ENCODE measurements at places on chromosomes 11 and 22.

DNA sequence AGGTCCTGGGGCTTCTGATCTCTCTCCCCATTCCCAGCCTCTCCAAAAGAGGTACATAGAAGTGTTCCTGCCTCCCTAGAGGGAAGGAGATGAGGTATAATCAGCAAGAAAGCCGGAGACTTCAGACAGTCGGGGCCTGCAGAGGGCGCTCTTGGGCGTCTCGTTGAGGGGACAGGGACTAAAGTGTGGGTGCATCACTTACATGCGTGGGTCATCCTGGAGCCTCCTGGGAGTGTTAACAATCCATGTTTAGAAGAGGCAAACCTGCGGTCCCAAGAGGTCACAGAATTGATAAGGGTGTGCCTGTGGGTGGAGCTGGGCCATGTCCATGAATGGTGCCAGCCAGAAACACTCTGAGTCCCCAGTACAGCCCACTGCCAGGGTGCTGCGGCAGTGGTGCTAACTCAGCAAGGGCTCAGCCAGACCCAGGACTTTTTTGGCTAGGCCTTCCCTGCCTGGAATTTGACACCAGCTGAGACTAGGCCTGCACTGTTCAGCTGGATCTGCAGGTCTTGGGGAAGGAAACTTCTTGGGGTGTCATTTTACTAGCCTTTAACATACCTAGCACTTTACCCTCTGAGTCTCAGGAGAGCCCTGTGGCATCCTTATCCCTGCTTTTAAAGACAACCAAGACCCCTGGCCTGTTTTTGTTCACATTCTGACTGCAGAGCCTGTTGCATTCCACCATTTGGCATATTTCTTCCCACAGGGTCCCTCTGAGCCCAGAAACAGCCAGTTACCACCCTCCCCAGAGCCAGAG, 5.5 kb downstream of the YDJC start:
- DNase-seq = peak; percentile 24

DNA sequence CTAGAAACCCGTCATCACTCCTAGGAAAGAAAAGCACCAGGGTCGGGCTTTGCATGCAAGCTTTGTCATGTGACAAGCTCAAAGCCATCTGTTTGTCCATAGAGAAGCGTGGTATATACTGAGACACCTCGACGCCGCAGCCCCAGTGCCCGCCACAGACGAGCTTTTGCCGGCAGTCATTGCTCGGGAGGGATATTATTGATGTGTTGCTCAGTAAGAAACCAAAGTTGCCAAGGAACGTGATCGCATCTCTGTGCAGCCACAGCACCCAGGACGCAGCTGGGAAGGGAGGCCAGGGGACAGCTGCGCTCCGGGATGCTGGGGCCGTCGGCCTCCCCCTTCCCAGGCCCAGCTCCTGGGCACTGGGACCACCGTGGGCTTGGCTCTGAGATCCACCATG, 89.5 kb upstream of the KCNQ1OT1 start:
- DNase-seq = no peak

GRCh38 chr11:12376259-12377081, 901 bp upstream of the PARVA start:
- DNase-seq = no peak

DNA sequence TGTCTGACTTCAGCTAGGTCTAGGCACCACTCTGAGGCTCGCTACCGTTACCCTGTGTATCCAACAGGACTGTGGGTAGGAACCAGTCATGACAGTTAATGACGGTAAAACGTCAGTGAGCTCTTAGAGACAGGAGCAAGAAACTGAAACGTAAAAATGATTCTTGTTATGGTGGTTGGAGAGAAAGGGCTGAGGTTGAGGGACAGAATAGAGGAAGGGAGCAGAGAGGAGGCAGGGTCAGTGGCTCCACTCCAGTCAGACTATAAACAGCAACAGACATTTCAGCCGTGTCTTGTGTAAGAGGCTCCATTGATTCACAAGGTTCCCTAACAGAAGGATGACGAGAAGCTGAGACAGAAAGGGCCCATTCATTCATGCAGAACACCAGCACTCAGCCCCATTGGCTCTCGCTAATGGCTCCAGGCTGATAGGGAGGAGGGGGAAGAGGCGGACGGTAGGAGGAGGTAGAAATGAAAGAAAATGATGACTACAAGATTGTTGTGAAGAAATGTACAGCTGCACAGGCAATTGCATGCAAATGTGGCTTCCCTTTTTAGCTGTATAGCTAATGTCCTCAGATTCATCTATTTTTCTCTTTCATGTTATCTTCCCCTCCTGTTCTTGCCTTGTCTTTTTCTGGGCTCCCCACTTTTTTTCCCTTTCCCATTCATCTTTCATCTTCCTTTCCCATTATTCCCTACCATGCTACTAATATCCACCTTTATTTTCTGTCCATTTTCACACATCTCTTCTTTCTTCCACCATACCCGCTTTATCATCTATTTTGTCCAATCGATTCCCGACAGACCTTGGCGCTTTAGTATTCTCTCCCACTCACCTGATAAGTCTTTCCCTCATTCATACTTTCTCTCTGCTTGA, 34.3 kb downstream of the ETS1 start:
- DNase-seq = no peak

DNA sequence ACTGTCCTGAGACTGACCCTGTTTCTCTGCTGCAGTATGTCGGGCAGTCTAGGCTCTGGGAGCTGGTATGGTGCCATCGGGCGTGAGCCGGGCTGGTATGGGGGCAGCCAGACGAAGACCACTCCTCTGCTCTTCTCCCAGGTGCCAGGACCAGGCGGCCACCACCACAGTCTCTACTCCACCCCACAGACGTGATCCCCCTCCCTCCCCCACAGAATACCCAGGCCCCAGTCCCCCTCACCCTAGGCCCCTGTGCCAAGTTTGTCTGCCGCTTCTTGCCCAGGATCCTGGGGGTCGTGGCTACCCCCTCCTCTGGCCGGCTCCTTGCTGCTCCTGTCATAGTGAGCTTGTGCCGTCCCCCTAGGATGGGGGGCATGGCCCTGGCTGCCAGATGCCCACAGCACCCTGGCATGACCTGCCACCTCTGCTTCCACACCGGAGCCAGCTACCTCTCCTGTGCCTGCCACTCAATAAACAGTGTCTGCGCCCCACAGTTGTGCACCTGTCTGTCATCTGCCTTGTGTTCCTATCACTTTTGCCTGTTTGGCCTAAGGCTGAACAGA, 2.0 kb upstream of the KCNK4 start:
- no peak for DNase-seq

GRCh38 chr11:69647761-69648497, 7.0 kb downstream of the CCND1 start:
- DNase-seq = no peak

DNA sequence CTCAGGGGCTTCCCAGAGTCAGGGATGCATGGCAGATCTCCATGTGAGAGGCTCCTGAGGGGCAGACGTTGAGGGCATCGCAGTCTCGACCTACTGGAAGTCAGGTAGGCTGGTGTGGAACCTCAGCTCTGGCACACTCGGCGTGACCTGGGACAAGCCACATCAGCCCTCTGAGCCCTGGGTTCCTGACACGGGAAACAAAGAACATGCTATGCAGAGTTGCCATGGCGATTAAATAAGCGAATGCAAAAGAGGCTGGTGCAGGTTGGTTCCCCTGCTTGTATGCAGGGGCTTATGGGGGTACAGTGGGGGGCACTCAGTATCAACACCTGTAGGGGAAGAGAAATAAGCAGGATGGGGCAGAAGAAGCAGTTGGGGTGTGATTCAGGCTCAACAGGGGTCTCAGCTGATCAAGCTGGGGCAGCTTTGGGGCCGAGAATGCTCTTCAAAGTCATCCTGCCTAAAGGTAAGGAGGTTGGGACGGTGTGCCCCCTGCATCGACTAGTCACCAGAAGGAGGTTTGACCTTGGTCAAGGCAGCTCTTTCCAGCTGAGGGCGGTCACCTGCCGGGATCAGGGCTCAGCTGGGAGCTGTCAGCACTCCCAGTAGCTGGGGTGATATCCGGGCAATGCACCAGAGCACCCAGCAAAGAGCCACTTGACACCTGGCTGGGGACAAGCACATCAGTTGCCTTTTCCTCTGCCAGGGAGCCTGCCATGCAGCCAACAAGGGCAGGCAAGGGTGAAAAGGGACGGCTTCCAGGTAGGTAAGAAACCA, 442.7 kb downstream of the MIAT start:
- DNase-seq = no peak

DNA sequence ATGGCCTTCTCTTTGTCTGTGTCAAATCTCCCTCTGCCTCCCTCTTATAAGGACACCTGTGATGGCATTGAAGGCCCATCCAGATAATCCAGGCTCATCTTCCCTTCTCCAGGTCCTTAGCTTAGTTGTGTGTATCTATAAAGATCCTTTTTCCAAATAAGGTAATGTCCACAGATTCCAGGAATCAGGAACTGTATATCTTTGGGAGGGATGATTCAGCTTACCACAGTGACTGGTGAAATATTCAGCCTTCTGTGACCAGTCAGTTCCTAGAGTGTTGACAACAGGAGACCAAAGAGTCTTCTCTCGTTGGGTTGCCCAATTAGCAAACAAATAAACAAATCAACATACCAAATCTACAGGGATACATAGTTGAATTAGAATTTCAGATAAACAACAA, 175.8 kb downstream of the MPPED1 start:
- no peak for DNase-seq

DNA sequence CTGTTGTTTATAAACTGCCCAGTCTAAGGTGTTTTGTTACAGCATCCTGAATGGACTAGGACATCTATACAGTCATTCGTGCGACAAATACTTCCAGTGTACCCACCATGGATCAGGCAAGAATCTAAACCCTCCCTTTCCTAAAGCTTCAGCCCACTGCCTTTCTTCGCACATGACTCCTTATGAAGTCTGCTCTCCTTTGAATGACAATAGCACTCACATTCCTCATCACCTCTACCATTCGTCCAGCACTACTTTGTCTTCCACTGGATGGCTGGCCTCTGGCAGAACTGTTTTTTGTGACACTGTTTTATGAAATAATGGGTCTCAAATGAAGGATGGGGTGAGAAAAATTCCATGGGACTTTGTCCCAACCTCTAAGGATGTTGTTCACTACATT, 89.8 kb upstream of the LIN7C start:
- DNase-seq = no peak

- no peak for DNase-seq
Measured at GRCh38 chr22:41341990-41342389, 39.8 kb upstream of the TEF start.

GRCh38 chr22:29524442-29525191, 28.9 kb downstream of the THOC5 start:
- DNase-seq = peak; percentile 5

Data from effector memory CD8-positive, alpha-beta T cell (primary cell).